Inflammatory macrophage (primary cell): ENCODE measurements at places on chromosomes 7 and 10.

GRCh38 chr7:46544396-46545008 lies 623.4 kb upstream of the IGFBP3 start:
- DNase-seq: no peak

- no peak for DNase-seq
Measured at GRCh38 chr10:14454206-14454605, 123.5 kb upstream of the FRMD4A start.

DNA sequence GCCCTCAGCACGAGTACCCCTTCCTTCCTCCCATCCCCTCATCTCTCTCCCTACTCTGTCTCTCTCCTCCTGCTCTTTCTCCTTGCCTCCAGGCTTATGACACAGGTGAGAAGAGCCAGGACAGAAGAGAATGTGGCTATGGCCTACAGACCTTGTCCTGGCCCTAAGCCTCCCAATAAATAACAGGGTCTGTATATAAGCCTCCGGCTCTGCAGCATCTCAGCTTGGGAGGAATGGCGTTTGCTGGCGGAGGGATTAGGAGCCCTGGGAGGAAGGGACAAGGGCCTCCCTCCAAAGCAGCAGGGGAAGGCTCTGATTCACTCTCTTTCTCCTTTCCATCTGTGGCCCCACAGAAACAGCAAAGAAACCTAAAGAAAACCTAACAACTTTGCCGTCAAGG lies 45.8 kb downstream of the COL13A1 start:
- no peak for DNase-seq

DNA sequence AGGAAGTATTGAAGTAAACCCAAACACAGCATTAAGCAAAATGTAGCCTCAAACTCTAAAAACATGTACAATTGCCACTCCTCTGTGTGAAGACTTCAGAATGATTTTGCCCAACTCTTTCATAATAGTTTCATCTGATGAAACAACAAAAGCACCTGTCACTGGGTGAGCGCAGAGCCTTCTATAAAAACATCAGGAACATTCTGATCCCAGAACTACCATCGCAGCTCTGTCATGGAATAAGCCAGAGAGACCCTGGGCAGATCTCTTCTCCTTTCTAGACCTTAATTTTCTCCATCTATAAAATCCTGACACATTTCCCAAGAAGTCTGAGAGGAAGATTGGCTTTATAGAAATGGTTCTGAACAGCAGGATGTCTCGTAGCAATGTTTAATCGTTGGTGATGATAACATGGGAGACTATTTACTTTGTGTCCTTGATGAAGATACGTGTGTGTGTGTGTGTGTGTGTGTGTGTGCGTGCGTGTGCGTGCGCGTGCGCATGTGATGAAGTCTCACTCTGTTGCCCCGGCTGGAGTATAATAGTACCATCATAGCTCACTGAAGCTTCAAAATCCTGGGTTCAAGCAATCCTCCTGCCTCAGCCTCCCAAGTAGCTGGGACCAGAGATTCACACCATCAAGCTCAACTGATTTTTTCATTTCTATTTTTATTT lies 198.0 kb downstream of the KIAA1217 start:
- no peak for DNase-seq

GRCh38 chr10:101000915-101001658 lies 1.5 kb downstream of the LZTS2 start:
- peak; percentile 56 for DNase-seq

- no peak for DNase-seq
Measured at GRCh38 chr7:142349670-142350405, 92.0 kb upstream of the PRSS58 start.

GRCh38 chr7:85593355-85593754 lies 406.5 kb upstream of the SEMA3D start:
- DNase-seq: no peak

DNA sequence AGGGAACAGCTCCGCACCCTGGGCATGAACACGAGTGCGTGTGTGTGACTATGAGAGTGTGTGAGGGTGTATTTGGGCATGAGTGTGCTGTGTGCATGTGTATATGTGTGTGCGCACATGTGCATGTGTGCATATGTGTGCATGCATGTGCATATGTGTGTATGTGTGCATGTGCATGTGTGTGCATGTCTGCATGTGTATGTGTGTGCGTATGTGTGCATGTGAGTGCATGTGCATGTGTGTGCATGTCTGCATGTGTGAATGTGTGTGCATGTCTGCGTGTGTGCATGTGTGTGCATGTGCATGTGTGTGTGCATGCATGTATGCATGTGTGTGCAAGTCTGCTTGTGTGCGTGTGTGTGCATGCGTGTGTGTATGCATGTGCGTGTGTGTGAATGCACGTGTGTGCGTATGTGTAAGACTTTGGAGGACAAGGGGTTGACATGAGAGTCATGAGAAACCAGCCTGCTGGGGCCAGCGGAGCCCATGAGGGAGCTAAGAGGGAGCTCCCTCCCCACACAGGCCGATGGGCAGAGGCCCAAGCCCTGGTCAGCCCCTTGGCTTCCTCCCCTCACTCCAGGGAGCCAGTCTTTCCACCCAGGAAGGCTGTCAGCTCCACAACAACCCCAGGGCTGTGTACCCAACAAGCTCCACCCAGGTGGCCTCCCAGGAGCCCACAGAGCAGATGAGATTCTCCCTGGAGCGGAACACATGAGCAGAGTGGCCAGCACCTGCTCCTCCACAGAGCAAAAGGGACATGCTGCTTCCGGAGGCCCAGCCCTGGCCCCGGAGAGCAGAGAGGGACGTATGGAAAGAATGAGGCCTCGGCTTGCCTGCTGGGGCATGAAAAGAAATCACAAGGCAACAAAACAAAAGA lies 142.5 kb upstream of the PPP2R2D start:
- DNase-seq: no peak

DNA sequence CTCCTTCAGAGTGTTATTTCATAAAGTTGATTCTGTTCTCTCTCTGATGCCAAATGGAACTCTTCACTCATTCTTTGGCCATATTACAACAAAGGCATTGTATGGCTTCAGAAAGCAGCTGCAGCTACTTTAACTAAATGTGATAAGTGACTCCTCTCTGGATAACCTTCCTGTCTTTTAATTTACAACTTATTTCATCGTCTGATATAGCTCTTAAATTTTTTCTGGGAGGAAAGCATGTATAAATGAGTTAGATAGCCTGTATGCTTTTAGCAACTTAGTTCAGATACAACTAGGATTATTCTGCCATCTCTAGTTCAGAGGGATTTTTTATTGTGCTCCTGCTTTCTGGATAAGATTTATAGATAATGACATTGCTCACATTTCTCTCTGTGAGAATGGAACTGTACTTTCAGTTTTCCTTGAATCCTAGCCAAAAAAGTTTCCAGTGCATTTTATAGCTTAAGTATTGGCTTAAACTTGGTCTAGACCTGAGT lies 57.5 kb downstream of the KLHDC10 start:
- DNase-seq: no peak

- no peak for DNase-seq
Measured at GRCh38 chr7:585229-585711, 65.6 kb upstream of the PDGFA start.

- DNase-seq: no peak
Measured at GRCh38 chr7:150804802-150805201, 4.2 kb downstream of the TMEM176A start.

GRCh38 chr10:132023092-132023811 lies 41.5 kb upstream of the BNIP3 start:
- DNase-seq: peak; percentile 85

- no peak for DNase-seq
Measured at GRCh38 chr7:156222151-156222550, 409.9 kb upstream of the SHH start.

GRCh38 chr7:150513758-150514157 lies 914 bp upstream of the GIMAP7 start:
- DNase-seq: no peak

- no peak for DNase-seq
Measured at GRCh38 chr7:70347463-70348254, 749.4 kb downstream of the AUTS2 start.

DNA sequence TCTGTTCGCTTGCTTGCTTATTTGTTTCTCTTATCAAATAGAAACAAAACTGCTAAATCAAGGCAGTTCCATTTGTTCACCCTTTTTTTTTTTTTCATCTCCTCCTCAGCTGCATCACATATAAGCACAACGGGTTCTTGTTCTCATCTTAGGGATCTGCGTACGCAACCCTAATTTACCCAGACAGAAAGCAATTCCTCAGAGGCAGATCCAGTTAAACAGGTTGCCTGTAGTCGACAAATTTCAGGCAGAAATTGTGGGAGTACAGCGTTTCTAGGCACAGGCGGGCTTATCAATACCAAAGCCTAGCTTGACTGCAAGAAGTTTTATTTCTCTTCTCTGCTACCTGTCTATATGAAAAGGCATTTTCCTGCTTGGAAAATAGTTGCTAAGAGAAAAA lies 565.4 kb downstream of the NXPH1 start:
- DNase-seq: no peak

GRCh38 chr10:94287336-94287735 lies 75.4 kb downstream of the NOC3L start:
- no peak for DNase-seq

DNA sequence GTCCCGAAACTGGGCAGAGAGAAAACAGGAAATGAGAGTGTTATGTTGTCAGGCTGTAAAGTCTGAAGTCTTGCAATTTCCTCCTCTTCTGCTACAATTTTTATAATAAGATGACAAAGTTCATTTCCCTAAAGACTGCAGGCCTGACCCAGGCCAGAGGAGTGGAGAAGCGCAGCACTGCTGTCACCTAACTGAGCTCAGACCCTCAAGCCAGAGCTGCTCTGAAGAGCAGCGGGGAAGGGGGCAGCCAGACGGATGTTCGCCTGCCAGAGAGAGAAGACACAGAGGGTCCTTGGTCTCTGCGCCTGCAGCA lies 12.6 kb upstream of the AOAH start:
- DNase-seq: peak; percentile 85

DNA sequence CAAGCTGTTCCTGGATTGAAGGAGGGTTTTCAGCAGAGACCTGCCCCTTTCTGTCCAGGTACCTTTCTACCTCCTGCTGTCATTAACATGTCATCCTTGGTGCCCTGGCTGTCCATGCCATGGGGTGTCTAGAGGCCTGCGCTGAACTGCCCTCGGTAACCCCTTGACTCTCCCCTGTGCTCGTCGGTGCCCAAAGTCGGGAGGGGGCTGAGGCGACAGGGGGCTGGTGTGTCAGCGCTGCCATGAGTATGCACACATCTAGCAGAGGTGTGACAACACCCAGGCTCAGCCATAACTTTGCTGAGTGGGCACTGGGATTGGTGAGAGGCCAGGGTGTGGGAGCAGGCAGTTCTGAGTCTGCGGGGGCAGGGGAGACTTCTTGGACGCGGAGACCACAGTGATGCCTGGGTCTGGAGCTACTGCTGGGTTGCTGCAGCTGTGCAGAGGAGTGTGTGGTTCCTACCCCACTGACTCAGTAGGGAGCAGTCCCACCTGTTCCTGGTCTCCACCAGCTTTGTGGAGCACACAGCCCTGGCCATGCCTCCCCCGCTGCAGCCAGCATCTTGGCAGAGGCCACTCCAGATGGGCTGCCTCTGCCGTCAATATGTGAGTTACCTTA lies 376.2 kb upstream of the SEMA3C start:
- no peak for DNase-seq

DNA sequence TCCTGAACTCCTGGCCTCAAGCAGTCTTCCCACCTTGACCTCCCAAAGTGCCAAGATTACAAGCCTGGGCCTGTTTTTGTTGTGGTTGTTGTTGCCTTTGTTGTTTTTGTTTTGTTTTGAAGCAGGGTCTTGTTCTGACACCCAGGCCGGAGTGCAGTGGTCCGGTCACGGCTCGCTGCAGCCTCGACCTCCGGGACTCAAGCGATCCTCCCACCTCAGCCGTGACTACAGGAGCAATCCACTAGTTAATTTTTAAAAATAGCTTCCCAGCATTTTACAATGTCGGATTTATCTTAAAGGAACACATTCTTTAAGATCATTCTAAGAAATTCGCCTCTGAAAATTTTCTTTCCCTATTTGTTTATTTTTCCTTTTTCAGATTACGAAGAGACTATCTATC lies 27.7 kb upstream of the AP5Z1 start:
- DNase-seq: no peak

GRCh38 chr7:3229904-3230470 lies 71.1 kb upstream of the SDK1 start:
- DNase-seq: no peak

- DNase-seq: peak; percentile 61
Measured at GRCh38 chr7:90536449-90536848, 59.7 kb upstream of the CDK14 start.

DNA sequence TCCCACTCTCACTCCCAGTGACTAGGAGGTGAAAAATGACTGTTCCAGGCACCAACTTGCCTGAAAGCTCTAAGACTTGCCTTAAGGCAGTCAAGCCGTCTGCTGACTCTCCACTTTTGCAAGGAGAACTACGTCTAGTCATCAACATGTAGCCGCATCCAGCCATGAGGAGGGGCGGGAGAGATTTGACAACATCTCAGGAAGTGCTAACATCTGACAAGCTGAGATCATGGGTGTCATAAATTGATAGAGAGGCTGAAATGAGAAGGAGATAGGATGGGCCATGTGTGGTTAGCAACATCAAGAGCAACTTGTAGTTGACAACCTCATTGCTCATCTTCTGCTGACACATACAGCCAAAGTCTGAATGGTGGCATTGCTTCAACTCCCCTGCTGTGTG lies 9.0 kb upstream of the TBXAS1 start:
- DNase-seq: peak; percentile 57

GRCh38 chr10:21336476-21337170 lies 188.9 kb downstream of the SKIDA1 start:
- DNase-seq: peak; percentile 11

DNA sequence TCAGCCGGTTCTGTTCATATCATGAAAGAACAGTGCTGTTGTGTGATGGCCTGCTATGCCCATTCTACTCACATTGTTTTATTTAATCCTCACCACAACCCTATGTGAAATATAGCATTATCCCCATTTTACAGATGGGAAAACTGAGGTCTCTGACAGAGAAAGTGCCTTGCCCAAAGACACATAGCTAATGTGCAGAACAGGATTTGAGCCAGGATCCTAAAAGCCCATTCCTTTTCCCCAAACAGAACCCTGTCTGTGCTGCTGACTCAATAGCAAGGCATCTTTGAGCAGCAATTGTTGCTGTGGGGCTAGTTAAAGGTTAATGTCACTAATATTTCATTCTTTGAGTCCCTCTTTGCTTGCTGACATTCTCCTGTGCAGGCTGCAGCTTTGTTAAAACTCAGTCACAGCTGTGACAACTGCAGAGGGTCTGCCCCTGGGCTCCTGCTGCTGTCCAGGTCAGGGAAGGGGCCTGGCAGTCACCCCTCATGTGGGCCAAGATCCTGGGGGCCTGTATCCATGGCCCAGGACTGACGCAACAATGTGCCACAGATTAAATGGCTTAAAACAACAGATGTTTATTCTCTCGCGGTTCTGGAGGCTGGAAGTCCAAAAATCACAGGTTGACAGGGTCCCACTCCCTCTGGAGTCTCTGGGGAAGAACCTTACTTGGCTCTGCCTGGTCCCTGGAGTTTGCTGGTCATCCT lies 40.4 kb downstream of the AFAP1L2 start:
- DNase-seq: no peak
